ENCODE measurements at places on chromosomes 5 and 9.

DNA sequence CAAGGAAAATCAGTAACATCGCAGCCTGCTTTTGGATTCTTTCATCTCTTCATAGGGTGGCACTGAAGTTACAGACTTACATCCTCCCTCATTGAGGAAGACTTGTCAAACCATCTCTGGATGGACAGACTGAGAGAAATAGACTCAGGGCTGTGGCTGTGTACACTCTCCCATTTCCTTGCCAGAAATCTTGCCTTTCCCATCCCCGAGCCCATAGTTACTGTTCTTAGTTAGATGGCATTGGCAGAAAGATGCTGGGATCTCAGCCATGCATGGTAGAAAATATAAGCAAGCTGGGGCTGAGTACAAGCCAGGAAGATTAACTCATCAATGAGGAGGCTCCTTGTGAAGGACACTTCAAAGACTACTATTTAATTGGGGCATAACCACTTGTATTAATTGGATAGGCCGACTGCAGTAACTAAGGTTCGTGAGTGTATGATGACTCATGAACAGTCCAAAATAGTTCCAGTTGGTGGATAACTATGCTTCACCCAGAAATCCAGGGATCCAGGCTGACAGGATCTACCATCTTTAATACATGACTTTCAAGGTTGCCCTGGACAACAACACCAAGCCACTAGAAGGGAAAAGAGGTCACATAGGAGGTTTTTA lies 137.9 kb downstream of the TMEM38B start:
- DNase-seq: no peak

GRCh38 chr9:38096238-38096805 lies 27.3 kb upstream of the SHB start:
- no peak for DNase-seq

- DNase-seq: no peak
These were observed 699.2 kb downstream of the IRX1 start for GRCh38 chr5:4294878-4295277.

DNA sequence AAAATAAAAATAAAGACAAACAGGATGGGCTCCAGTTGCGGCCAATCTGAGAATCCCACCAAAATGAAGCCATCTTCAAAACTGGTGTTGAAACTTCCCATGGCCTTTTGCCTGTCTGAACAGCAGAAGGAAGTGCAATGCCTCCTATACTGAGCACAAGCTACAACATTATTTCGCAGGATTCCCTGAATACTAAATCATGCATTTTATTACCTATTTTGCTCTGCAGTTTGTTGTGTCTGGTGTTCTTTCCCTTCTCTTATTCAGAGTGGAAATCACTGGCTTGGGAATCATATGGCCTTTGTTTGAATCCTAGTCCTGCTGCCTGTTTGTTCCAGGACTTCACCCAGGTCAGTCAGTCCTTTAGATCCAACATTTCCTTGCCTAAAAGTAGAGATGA lies at the start of gene OR2Y1:
TSS of gene OR2Y1 (minus strand) at position 101 of the 400 bp plus-strand sequence. CDS start at position 101, 0 bp downstream.
- DNase-seq: no peak

- DNase-seq: no peak
These were observed 122.1 kb downstream of the SIL1 start for GRCh38 chr5:139076111-139076510.

- DNase-seq: peak; percentile 74
These were observed at the start of gene ANGPTL2 for GRCh38 chr9:127122176-127123063. ANGPTL2 (minus strand) TSS chr9:127122635; CDS start chr9:127108731, 13,904 bp downstream.

GRCh38 chr5:35758151-35758724 lies 98.5 kb upstream of the IL7R start:
- no peak for DNase-seq

DNA sequence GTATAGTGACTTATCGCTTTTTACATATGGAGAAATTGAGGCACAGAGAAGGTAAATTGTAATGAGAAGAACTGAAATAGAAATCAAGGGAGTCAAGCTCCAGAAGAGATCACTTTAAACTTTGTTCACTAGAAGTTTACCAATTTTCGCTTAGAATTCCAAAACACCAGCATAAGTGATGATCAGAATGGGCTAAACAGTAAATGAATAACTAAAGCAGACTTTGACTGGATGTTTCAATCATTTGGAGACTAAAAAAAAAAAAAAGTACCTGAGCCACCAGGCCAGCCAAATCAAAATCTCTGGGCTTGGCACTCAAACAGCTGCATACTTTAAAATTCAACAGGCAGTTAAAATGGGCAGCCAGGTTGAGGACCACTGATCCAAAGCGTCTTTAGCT lies 38.2 kb upstream of the FYB1 start:
- peak; percentile 58 for DNase-seq

DNA sequence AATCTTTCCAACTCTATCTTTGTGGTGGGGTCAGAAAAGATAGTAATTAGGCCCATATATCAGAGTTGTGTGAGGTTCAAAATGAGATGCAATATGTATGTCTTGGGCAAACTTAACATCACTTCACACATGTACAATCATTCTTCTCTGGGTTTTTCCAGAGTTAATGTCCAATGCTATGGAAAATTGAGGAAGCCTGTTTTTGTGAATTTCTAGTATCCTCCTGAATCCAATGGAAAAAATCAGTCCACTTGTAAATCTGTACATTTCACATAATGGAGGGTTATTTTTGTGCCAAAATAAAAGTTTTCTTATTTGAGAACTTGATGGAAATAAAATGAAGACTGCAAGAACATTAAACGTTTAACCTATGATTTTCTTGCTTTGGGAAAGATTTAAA lies 155.6 kb upstream of the SEMA6A start:
- no peak for DNase-seq

DNA sequence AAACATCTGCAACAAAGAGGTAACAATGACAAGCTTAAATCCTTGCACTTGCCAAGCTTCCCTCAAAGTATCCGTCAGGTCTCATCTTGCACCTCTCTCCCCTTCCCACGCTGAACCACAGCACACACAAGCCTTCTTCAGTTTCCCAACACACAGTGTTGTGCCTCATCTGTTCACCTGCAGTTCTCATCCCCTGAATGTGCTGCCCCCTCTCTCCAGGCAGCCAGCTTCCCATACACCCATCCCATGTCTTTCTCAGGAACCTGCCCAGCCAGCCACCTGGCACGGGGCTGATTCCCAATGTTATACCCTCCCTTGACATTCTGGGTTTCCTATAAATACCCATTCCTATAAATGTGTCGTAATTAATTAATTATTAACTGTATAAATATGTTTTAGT lies 314.8 kb downstream of the PRELID2 start:
- DNase-seq: no peak

DNA sequence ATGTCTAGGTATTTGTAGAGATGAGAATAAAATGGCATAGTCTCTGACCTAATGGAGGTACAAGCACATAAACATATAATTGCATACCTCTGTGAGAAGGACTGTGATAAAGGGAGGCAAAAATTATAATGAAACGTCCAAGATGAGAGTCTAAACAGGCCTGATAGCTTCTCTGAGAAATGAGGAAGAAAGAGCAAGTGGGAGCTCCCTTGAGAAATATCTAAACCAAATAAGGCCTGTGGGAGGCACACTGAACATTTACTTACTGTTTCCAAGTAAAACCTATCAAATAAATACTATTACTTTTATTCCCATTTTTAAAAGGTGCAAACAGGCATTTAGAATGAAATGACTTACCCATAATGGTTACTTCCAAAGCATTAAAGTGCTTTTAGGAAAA lies 125.6 kb upstream of the PAPPA start:
- DNase-seq: no peak

GRCh38 chr9:133950192-133950591 lies 41.9 kb downstream of the VAV2 start:
- DNase-seq: no peak

GRCh38 chr5:41770799-41771198 lies 99.4 kb downstream of the OXCT1 start:
- no peak for DNase-seq

DNA sequence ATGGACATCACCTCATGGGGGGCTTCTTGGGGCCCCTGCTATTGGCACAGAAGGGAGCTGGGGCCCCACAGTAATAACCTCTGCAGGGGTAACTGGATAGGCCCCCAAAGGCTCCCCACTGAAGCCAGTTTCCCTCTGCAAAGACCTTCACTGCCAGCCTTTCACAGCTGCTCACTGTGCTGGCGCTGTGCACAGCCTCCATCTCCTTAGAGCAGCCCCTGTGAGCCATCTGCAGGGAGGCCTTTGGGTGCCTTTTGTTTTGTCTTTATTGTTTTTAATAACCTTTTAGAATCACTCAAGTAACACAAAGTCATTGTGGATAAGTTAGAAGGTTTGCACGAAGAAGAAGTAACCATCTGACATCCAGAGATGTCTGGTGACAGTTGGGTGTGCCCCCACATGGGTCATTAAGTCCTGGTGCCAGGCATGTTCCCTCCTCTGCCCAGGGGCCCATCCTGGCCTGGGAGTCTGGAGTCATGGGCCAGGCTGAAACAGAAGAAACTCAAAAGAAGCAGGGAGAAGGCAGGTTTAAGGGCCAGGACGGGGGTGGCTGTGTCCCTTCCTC lies 42.7 kb downstream of the NCS1 start:
- DNase-seq: no peak

DNA sequence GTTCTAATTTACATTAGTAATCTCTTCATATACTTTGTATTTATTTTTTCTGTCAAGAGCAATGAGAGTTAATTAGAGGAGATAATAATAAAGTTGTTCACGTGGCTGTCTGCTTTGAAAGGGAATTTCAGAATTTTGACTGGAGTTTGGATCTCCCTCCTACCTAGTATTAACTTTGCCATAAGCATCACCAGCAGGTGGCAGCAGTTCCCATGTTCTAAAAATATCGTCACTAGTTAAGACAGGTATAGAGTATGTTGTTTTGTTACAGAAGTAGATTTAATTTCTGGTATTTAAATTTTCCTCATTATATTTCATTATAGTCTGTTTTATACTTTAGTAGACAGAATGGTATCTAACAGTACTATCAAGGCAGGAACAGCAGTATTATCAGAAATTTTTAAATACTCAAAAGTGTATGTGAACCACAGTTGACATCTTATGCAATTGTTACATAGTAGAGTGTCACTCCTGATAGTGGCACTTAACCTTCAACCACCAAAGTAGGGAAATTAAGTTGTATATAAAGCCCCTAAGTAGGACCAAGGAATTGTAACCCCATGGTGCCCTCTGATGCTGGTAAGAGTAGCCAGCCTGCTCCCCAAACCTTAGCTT lies 20.4 kb downstream of the GNPDA1 start:
- DNase-seq: peak; percentile 61

DNA sequence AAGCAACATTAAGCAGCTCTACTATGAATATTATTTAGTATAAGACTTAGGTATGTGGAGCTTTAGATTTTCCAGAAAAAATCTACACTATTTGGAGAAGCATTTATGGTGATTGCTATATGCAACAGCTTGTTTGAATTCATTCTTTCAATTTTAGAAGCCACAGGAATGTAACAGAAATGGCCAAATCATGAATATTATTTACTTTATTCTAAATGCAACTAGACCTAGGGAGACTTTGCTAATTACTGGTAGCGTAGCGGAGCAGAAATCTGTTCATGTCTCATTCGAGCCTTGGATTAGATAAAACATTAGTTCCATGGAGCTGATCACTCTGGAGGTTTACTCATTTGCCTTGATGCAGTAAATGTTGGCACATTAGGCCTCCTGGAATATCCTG lies 290.2 kb downstream of the ZNF608 start:
- no peak for DNase-seq

DNA sequence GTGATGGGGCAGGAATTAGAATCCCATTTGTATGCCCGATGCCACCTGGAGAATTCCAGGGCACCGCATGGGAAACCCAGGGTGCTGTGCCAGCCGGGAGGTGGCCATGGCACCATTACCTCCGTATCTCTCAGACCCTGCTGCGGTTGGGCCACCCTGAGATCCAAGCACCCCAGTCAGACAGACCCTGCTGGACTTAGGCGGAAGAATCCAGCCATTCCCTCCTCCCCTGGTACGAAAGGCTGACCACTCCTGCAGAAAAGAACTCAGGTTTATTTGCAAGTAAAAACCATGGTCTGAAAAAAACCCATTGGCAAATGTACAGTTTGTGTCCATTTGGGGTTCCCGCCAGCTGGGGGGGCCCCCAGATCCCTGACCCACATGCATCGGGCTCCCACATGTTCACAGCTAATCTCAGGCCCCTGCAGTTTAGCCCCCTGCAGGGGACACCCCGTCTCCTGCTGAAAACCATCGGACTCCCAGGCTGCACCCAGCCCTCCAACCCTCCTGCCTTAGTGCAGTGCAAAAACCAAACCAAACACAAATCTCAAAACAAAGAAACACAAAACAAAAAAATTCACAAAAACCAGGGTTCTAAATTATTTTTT lies 23.6 kb upstream of the SARDH start:
- DNase-seq: no peak

GRCh38 chr5:99104538-99105132 lies 175.8 kb upstream of the CHD1 start:
- DNase-seq: peak; percentile 38

GRCh38 chr5:65926893-65927292 lies 518 bp downstream of the ERBIN start:
- DNase-seq: no peak

DNA sequence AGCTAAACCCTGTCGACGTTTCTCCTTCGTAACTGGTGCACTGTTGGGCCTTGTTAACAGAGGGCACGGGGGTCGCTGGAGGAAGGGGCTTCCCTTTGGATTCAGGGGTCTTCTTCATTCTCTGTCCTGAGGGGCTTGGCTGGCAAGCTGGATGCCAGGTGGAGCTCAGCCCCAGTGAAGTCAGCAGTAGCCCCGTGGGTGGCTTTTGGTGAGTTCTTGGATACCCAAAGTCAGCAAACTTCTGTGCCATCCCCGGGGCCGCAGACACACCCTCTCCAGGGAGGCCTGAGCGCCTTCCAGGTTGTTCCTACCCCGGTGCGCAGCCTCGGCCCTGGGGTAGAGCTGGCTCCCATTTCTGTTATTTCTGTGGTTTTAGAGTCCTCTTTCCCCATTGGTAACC lies 12.3 kb upstream of the OBP2A start:
- no peak for DNase-seq

GRCh38 chr5:58913406-58913990 lies 330.6 kb downstream of the RAB3C start:
- no peak for DNase-seq

- DNase-seq: no peak
These were observed 3.7 kb upstream of the GM2A start for GRCh38 chr5:151249281-151249680.
